HFFc6 (cell line): ENCODE measurements at places on chromosomes 2 and 18. TPM values are rescaled to one million over a fixed set of nuclear protein-coding genes. Genes with fewer than 3 reads are reported as not detected.
A peak's percentile ranks its signal among the peaks of the same experiment; 100 is the strongest.

GRCh38 chr2:101120124-101120996 is 30.8 kb downstream of the TBC1D8 start:
- peak; percentile 72 for DNase-seq
- H3K27me3 ChIP-seq: peaks cover 5% of the 10 kb centered on the region; the same call in 1 of the 2 replicates
- no peak overlapping the region for H3K4me3 ChIP-seq
- peak overlapping the region; percentile 61 for H3K27ac ChIP-seq
- H3K36me3 ChIP-seq: no peaks in the 10 kb centered on the region

- no peak for DNase-seq
- no peak overlapping the region; the same call in 1 of the 2 replicates for H3K27ac ChIP-seq
- H3K4me1 ChIP-seq: peaks cover 55% of the 10 kb centered on the region
- peaks cover 64% of the 10 kb centered on the region for H3K36me3 ChIP-seq
- no peak overlapping the region for H3K4me3 ChIP-seq
- 0 out of 2 replicates have a peak, but pooled peaks cover 1% of the 10 kb centered on the region for H3K27me3 ChIP-seq
These were observed 38.9 kb downstream of the KDM3A start for GRCh38 chr2:86480105-86480504.

DNA sequence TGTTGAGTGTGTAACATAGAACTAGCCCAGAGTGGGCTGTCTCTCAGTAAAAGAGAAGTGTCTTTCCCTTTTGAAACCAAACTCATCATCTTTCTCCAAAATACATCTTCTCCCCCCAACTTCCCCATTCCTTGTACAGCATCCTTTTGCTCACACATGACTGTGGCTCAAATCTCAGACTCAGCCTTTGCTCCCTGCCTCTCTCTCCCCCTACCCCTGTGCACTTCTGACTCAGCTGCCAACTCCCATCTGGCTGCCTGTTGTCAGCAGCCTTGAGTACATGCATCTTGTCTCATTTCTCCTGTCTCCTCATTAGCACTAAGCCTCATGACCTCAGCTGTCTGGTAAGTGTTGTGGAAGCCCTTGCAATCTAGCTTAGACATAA is 18.1 kb upstream of the MGAT4A start:
- H3K4me3 ChIP-seq: no peak overlapping the region
- no peak overlapping the region for H3K27ac ChIP-seq
- no peaks in the 10 kb centered on the region for H3K4me1 ChIP-seq
- DNase-seq: no peak

DNA sequence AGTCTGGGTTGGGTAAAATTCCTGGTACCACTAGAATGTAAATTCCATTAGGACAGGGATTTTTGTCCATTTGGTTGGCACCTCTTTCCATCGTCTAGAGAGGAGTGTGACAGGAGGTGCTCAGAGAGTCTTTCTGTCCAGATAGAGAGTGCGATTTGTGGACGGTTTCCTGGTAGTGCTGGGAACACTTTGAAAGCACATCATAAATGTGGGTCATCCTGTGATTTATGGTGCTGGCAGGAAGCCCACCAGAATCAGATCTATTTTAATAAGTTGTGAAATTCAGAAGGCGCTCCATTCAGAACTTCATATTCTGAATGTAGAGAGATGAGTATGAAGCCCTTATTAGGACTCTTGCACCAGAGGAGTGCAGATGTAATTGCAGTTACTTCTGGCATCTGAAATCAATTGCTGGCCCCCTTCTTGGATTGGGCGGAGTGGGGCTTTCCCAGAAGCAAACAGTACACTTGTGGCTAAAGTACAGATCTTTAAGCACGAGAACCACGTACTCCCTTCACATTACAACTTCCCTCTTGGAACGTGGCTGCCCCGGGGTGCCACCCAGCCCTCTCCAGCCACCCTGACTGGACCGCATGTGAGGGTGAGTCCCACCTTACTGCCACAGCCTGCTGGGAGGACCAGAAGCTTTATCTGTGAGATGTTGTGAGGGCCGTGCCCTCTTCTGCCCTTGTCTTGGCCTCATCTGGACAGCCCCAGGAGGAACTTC is 243.2 kb downstream of the MYO3B start:
- H3K27me3 ChIP-seq: no peaks in the 10 kb centered on the region
- H3K4me3 ChIP-seq: no peak overlapping the region
- H3K27ac ChIP-seq: no peak overlapping the region
- no peaks in the 10 kb centered on the region for H3K36me3 ChIP-seq
- no peaks in the 10 kb centered on the region for H3K4me1 ChIP-seq

- H3K4me3 ChIP-seq: peak overlapping the region; percentile 15; the same call in 1 of the 2 replicates
- no peaks in the 10 kb centered on the region for H3K27me3 ChIP-seq
- H3K27ac ChIP-seq: peak overlapping the region; percentile 69
- DNase-seq: peak; percentile 89
- H3K36me3 ChIP-seq: peaks cover 22% of the 10 kb centered on the region
These were observed 29.7 kb downstream of the NOL10 start for GRCh38 chr2:10659898-10660568.

Gene CHAC2
- total RNA-seq: 4.6 to 6.2 TPM (median 5.3 TPM) in 3 replicates

DNA sequence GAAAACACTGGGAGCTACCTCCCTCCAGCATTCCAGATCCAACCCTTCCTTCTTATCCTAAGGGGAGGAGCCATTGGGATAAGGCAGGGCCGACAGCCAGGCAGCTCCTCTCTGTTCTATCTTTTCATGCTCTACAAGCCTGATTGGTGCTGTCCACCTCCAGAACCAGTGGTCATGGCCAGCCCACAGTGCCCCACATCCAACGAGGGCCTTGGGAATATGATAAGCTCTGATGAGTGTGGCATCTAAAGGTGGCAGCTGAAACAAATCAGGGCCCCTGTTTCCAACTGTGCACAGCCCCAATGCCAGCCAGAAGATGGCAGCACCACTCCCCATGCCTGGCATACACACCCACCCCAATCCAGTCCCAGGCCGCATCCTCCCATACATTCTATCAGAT is 329.3 kb downstream of the C1D start:
- no peak overlapping the region for H3K4me3 ChIP-seq
- no peak overlapping the region for H3K27ac ChIP-seq
- no peaks in the 10 kb centered on the region for H3K36me3 ChIP-seq
- H3K4me1 ChIP-seq: no peaks in the 10 kb centered on the region

DNA sequence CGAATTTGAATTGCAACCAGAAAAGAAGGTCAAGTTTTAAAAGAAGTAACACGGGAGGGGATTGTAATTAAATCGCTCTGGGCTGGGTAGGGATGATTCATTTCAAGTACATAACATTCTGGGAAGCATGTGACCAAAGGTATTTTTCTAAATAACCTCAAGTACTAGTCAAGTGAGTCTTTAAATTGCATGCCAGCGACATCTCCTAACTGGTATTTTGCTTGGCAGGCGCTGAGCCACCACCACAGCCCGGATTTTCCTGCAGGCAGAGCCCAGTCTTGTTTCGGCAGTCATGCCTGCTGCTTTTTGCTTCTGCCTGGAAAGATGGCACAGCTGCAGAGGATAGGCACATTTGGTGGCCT is 33.7 kb upstream of the NPAS2 start:
- H3K4me1 ChIP-seq: peaks cover 24% of the 10 kb centered on the region
- H3K36me3 ChIP-seq: peaks cover 8% of the 10 kb centered on the region
- H3K4me3 ChIP-seq: peak overlapping the region; percentile 23; the same call in 1 of the 2 replicates
- H3K27ac ChIP-seq: peak overlapping the region; percentile 57
- H3K27me3 ChIP-seq: no peaks in the 10 kb centered on the region; the same call in 1 of the 2 replicates

DNA sequence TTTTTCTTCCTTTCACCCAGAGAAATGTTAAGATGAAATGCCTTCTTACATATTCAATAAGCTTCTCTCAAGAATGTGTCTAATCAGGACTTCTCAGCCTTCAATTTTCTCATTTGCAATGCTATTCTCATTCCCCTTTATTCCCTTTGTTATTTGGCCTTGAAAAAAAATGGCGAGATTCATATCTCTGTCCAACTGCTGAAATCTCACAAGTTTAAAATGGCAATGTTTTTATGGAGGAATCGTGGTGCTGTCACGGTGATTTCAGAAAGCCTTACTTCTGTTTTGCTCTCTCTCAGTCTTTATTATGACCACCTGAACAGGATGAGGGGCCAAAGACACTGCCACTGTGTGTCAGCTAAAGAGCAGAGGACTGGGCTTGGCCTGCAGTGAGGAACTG is 928.5 kb downstream of the DCC start:
- DNase-seq: no peak
- H3K27me3 ChIP-seq: no peaks in the 10 kb centered on the region
- no peaks in the 10 kb centered on the region for H3K36me3 ChIP-seq
- H3K27ac ChIP-seq: no peak overlapping the region
- no peaks in the 10 kb centered on the region for H3K4me1 ChIP-seq
- H3K4me3 ChIP-seq: no peak overlapping the region

- H3K4me1 ChIP-seq: no peaks in the 10 kb centered on the region
- no peak for DNase-seq
- H3K36me3 ChIP-seq: peaks cover 6% of the 10 kb centered on the region; the same call in 1 of the 2 replicates
- no peak overlapping the region for H3K4me3 ChIP-seq
- no peak overlapping the region for H3K27ac ChIP-seq
These were observed 3.7 kb upstream of the HES6 start for GRCh38 chr2:238243496-238244076.
